ENCODE measurements at places on chromosomes 7 and 10.

- no peaks in the 10 kb centered on the region for H3K36me3 ChIP-seq
- DNase-seq = no peak
- H3K4me1 ChIP-seq = no peaks in the 10 kb centered on the region
These were observed 204.3 kb downstream of the DGKB start for GRCh38 chr7:14698239-14698638.

DNA sequence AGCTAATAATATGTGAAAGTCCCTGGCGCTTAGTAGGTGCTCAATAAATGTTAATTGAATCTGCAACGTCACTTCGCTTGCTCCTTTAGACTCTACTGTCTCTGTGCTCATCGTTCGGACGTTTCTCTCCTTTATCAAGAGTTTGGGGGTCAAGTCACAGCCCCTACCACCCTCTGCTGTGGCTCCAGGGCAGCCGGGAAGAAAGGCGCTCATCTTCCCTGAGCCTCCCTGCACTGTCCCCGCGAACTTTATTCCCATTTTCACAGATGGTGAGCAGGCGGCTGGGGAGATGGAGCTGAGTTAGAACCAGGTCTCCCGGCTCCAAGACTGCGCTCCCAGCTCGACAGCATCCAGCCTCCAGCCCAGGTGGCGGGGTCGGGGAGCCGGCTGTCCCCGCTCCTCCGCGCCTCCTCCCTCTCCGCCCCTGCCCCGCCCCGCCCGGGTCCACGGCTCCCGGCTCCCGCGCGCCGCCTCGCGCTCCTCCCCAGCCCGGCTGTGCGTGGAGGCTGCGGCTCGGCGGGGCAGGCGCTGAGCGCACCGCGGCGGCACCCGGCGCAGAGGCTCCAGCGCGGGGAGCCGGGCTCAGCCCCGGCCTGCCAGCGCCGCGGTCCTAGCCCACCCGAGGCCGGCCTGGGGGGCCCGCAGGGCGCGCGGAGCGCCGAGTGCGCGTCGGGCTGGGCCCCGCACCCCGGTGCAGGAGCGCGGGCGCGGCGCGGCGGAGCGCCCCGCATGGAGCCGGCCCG lies at the start of gene CLEC2L:
Gene CLEC2L (plus strand): TSS at position 487 of the 743 bp plus-strand sequence. CDS start 243 bp downstream, at position 730.
- DNase-seq = no peak
- H3K4me1 ChIP-seq = peaks cover 15% of the 10 kb centered on the region
- peaks cover 21% of the 10 kb centered on the region for H3K27me3 ChIP-seq
- H3K36me3 ChIP-seq = no peaks in the 10 kb centered on the region
- no peak within 1 kb of the TSS for H3K4me3 ChIP-seq

GRCh38 chr10:31368724-31369123 lies 49.7 kb downstream of the ZEB1 start:
- H3K27ac ChIP-seq = no peak overlapping the region
- DNase-seq = no peak
- H3K4me1 ChIP-seq = peaks cover 2% of the 10 kb centered on the region
- no peak overlapping the region for H3K4me3 ChIP-seq

DNA sequence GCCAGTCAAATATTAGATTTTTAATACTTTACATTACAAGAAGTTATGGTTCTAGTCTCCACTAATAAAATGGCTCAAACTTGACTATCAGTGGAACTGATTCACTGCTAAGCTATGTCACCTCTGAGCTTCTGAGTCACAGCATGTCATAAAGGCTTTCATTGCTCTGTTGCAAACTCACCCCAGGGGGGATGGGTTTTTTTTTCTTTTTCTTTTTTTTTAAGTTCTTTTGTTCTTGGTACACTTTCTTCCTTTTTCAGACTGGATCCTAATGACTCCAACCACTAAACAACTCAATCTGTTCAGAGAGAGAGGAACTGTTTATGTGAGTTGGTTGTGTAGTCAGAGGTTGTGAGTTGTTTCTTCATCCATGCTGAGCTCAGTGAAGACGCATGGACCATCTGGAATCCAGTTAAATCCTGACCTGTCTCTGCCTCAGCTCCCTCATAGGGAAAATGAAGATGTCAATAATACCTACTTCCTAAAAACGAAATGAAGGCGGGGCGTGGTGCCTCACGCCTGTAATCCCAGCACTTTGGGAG lies 11.0 kb downstream of the MYOF start:
- H3K36me3 ChIP-seq = no peaks in the 10 kb centered on the region
- no peak overlapping the region for H3K4me3 ChIP-seq
- H3K4me1 ChIP-seq = no peaks in the 10 kb centered on the region
- H3K27me3 ChIP-seq = no peaks in the 10 kb centered on the region
- no peak overlapping the region for H3K27ac ChIP-seq

GRCh38 chr7:115293628-115294240 lies 371.8 kb downstream of the MDFIC start:
- H3K36me3 ChIP-seq = no peaks in the 10 kb centered on the region
- H3K4me1 ChIP-seq = no peaks in the 10 kb centered on the region
- no peak overlapping the region for H3K4me3 ChIP-seq
- no peak overlapping the region for H3K27ac ChIP-seq

GRCh38 chr10:94076325-94076841 lies 82.7 kb downstream of the PLCE1 start:
- no peaks in the 10 kb centered on the region for H3K27me3 ChIP-seq
- no peak overlapping the region for H3K4me3 ChIP-seq
